Activated gamma-delta T cell treated with anti-CD3 and anti-CD28 coated beads, Interleukin-2, amount 50 U/mL, for 16 hours (primary cell): ENCODE measurements at places on chromosomes 16 and 17.

DNA sequence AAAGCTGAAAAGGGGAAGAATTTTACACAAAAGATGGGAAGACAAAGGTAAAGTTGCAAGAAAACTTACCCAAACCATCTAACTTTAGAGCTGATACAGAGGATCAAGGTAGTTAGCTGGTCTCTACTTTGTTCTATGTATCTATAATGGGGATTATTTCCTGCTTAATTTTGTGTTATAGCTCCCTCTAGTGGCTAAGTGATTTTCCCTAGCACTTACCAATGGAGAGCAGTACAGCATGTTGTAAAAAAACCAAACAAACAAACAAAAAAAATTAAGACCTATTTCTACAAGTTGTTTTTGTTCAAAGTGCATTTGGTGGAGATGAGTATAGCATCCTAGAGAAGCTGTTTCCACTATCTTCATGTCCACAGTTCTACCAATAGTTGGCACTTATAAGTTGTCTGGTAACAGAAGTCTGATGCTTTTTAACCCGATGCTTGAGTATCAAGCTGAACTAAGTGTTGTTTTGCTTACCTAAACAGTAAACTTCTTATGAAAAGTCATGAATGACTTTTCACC lies 7.5 kb downstream of the SRSF1 start:
- no peak for DNase-seq

GRCh38 chr16:9095656-9096397 lies 4.4 kb downstream of the HAPSTR1 start:
- DNase-seq, result no peak

DNA sequence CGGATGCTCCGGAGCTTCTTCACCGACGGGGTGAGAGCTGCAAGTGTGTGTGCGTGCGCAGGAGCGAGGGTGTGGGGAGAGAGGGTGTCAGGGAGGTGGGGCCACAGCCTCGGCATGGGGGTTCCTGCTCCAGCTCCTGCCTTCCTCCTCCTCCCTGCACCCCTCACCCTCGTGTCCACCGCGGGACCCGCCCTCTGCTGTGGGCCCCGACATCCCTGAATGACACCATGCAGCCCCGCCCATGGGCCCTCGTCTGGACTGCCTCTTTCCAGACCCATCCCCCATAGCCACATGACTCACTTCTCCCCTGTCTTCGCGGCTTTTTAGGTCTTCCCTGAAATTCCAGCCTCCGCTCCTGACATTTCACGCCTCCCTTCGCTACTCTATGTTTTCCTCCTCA lies 41.6 kb downstream of the ARHGAP23 start:
- DNase-seq, result no peak

DNA sequence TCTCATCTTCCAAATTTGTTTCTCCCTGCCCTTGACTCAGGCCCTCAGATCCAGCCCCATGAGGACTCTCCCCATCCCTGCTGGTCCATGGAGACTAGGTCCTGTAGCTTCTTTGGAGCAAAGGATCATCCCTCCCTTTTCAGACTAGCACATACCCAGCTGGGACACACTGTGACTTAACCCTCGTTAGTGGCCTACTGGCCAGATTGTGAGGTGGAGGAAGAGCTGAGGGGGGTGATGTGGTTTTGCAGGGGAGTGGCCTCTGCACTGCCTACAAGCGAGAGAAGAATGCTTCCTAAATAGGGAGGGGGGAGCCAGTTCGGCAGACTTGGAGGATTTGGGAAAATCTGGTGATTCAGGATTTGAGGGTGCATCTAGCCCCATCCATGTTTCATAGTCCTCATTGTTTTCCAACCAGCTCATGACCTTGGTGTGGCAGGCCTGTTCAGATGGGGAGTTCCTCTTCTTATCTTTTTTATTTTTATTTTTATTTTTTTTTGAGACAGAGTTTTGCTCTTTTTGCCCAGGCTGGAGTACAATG lies 47.8 kb upstream of the SLC47A1 start:
- no peak for DNase-seq

- peak; percentile 66 for DNase-seq
Observed at GRCh38 chr17:41695954-41696757, 7.5 kb downstream of the EIF1 start.

DNA sequence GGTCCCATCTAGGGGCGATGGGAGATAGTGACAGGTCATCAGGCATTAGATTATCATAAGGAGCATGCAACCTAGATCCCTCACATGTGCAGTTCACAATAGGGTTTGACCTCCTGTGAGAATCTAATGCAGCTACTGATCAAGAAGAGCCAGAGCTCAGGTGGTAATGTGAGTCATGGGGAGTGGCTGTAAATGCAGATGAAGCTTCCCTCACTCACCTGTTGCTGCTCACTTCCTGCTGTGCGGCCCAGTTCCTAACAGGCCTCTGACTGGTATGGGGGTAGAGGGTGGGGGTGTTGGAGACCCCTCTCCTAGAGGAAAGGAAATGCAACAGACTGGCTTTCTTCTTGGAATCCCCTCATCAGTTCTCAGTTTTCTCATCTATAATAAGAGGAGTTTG lies 131.4 kb downstream of the CA10 start:
- DNase-seq, result no peak

GRCh38 chr16:30533748-30534367 lies 800 bp downstream of the ZNF747 start:
- DNase-seq, result no peak

DNA sequence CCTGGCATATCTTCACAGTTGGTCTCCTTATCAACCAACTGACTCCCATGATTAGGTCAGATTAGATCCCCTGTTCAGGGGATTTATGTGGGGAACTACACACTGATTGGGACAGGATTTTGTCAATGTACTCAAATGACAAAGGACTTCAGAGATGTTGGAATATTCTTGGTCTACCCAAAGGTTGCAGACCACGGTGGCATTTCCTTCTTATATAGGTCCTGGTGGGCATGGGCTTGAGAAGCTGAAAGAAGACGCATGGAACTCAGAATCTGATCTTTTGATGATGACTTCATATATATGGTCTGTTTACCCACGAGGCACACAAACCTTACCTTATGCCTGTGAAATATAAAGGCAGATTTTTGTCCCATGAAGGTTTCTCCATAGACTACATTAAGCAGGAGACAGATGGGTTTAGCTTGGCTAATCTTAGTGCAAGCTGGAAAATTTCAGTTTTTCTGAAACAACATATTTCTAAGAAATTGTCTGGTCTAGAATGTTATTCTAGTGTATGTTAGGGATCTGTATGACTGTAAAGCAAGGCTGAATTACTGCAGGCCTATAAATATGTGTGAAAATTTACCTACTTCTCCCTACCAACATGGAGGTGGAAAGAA lies 33.5 kb downstream of the HLF start:
- no peak for DNase-seq

DNA sequence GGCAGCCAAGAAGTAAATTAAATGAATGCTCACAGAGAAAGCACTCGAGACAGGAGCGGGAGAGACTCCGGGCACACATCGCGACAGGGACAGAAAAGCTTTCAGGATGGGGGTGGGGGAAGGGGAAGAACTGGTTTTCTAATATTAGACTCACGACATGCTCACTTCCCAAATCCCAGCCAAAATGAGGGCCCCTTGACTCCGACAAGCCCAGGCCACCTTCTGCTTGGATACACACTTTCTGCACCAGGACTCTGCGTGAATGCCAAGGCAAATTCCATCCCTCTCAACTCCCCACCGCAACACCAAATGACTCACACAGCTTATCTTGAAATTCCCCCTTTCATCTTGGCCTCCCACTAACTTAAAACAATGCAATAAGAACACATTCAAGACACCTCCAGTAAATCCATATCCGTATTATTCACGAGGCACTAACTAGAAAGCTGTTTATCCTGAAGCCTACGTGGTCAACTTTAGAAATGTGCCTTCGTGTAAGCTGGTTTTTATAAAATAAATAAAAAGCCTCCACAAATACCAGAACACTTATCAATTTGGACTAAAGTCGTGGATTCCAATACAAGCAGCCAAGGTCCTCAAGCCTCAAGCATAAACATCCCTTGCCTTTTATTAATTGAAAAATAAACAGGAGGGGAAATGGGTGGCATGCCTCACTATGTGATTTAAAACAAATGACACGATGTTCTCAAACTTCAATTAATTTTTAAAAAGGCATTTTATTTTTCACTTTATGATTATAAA lies 46.1 kb downstream of the NXN start:
- no peak for DNase-seq

GRCh38 chr17:12579288-12579687 lies 86.4 kb upstream of the MYOCD start:
- DNase-seq, result no peak

GRCh38 chr17:28925912-28926365 lies 23.1 kb upstream of the DHRS13 start:
- DNase-seq, result peak; percentile 38
